A549 (cell line): ENCODE measurements at places on chromosomes 2 and 18.

GRCh38 chr2:43139501-43139900 lies 86.9 kb downstream of the ZFP36L2 start:
- DNase-seq = no peak

DNA sequence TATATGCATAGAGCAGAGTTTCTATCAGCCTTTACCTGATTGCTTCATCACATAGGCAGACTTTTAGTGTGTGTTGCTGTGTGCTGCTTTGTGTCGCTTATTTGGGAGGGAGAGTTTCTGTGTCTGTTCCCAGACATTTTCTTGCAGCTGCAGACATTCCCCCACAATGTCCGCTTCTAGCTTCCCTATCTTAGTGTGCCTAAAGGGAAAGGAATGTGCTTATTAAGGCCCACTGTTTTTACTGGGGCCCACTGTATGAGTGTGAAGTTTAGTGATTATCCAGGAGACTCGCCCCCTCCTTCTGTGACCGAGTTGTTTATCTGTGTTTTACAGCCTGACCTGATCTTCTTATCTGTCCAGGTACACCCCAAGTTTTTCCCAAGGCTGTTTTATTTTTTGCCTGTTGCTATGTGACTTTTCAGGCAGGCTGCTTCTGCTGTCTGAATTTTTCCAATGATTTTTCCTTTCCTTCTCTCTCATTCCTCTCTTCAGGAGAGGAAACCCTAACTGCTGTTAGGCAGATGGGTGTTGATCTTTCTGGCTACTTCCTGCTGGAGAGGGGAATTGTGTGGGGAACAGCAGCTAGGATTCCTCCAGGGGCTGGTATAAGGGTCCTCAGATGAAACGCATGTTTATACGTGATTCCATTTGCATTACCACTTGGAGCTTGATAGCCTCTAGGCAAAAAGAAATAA lies 47.6 kb downstream of the STK17B start:
- DNase-seq = no peak

DNA sequence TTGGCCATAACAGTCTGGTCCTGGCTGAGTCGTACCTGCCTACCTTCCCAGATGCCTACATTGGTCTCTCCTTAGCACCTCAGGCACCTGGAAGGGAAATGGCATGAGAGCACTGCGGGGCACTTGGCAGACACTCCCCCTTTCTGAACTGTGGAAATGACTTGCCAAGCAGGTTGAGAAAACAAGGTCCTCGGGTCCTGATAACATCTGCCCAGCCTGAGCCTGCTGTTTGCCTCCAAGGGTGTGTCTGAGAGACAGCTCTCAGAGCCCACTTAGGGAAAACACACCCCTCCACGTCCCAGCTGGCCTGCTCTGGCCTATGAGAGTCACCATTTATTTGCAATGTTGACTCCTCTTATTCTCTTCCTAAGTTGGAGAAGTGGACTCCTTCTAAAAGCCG lies 10.5 kb downstream of the FAM110C start:
- no peak for DNase-seq

DNA sequence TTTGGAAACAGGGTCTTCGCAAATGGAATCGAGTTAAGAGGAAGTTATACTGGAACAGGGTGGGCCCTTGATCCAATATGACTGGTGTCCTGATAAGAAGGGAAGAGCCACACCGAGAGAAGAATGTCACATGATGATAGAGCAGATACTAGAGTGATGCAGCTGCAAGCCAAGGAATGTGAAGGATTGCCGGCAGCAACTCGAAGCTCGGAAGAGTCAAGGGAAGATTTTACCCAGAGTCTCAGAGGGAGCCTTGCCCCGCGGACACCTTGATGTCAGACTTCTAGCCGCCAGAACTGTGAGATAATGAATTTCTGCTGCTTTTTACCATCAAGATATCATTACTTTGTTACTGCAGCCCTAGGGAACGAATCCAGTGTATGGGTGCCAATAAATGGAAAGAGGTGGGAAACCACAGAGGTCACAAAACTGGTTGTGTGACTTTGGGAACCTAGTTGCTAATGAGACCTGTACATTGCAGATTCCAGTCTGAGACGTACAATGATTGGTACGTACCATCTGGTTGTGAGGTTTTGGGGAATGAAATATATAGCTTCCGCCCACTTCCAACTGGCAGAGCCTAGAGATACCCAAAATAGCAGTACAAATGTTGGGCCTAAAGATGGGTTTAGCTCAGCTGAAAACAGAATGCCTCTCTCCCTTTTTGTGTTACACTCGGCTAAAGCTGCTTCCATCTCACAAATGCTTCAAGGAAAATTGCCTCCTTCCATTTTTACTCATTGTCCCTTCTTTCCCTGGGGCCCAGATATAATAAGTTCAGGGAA lies 28.6 kb upstream of the VWA3B start:
- DNase-seq = no peak

DNA sequence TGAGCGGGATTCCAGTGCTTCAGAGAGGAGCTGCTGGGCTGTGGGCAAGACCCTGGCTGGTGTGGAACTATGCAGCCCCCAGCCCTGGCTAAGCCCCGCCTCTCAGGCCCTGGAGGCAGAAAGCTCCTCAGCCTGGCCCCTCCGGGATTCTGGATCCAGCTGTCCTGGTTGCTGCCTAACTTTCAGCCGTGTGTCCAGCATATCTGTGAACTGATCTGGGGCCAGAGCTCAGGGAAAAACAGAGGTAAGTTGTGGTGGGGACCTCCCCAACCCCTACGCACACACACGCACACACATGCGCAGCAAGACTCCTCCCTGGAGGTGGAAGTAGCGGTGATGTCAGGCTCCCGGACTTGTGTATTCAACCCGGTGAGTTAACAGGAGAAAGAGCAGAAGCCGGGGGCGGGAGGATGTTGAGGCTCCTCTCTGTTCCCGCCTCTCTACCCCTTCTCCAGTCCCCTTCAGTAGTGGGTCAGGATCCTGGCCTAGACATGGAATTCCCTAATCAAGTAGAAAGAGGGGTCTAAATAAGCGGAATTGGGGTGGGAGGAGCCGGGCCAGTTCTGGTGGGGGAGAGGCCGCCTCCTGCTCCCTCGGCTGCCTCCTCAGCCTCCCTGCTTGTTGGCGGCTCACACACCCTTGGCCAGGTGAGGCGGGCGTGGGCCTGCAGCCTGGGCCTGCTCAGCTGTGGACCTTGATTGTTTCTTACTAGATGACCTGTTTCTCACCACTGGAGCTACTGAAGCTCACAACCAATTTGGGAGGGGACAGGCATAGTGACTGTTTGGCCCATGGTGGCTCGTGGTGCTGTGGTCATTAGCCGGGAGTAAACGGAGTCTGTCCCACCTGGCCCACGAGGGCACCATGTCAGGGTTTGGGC lies 33.4 kb downstream of the SIX2 start:
- DNase-seq = no peak

DNA sequence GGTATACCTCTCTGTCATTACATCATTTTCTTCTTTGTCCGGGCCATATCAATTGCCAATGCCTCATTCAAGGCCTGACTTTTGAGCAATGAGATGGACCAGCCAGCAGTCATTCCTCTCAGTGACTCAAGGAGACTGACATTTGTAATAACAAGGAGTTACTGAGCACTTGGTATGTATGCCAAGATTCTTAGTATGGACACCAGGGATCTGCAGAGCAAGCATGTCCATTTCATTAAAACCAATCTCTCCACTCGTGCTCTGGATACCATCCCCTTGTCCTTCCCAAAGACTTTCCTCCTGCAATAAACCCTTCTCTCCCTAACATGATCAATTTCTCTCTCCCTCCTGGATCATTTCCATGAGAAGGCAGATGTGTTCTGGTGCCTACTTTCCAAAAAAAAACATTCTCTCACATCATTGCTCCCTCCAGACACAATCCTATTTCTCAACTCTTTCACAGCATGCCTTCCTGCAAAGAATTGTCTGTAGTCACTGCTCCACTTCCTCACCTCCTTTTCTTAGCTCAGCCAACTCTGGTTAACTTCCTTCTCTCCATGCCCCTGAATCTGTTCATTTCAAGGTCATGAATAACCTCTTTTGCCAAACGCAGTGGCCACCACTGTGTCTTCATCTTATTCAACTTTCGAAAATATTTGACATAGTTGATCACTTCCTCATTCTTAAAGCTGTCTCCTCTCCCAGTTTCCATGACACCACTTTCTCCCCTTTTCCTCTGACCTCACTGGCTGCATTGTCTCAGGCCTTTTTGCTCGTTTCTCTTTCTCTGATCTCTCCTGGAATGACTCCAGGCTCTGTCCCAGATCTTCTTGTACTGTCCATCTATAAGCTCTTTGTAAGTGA lies 102.8 kb upstream of the CYP1B1 start:
- DNase-seq = peak; percentile 19

DNA sequence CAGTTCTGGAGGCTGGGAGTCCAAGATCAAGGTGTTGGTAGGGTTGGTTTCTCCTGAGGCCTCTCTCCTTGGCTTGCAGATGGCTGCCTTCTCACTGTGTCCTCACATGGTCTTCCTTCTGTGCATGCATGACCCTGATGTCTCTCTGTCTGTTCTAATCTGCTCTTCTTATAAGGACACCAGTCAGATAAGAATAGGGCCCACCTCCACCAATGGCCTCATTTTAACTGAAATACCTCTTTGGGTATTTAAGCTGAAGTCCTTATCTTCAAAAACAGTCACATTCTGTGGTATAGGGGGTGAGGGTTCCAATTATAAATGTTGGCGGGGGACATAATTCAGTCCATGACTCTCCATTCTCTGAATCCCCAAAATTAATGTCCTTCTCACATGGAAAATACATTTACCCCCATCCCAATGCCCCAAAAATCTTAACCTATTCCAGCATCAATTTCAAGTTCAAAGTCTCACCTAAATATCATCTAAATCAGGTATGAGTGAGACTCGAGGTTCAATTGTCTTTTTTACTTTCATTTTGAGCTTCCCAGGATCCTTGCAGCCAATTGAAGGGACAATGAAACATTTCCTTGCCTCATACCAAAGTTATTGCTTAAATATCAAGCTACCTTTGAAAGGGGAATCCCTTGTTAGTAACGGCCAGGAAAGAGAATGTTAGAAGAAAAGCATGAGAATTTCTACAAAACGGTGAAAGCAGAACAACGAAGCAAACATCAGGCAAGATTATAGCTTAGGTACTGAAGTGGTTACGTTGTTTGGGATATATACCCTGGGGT lies 20.6 kb upstream of the CNOT11 start:
- DNase-seq = no peak

- DNase-seq = no peak
Observed at GRCh38 chr2:104046466-104046865, 807.4 kb upstream of the POU3F3 start.

DNA sequence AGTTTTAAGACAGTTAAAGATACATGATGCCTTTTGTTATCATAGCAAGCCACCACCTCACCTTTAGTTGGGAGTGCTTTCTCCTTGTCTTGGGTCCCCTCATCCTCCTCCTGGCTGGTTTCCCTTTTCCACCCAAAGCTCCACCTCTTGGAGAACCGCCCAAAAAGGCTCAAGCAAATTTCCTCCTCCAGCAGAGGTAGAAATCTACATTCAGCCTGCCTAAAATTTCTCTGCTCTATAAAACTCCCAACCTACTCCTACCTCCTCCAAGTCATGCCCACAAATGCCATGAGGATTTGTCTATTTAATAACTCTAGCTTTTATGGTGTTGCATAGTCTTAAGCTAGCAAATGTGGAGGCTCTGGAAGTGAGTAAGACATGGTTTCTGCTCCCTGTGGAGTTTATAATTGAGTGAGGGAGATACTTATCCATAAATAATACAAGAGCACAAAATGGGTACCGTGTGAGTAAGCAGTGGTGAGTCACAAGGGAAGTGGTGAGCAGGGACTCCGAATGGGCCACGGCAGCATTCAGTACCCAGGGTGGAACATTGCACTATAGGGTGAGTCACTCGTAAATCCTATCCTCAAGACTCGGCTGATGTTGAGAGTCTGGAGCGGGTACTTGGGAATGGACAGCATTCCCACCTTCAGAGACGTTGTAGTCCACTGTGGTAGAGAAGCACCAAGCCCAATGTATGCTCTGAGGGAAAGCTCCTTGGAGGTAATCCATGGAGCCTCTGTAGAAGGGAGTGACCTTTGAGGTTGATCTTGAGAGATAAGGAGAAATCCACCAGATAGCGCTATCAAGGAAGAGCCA lies 146.3 kb downstream of the RTN4 start:
- peak; percentile 94 for DNase-seq

GRCh38 chr2:26290001-26290400 lies 45.3 kb downstream of the HADHB start:
- DNase-seq = no peak

DNA sequence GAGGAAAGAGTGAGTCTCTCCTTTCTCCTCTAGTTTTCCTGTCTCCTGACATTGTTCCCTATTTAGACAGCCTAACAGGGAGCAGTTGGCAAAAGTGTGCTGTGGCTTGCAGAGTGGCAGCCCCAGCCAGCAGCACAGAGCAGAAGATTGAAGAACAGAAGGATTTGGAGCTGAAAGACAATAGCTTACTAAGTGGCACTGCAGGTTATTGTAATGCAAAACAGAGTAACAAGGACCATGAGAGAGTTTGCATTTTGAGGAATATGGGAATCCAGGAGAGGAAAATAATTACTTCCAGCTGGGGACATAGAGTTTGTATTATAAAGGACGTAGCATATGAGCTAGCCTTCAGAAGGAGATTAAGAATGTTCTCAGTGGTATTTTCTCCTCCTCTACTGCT lies 342.4 kb downstream of the AKAIN1 start:
- no peak for DNase-seq

- DNase-seq = no peak
Observed at GRCh38 chr2:215914777-215915165, 98.6 kb downstream of the MREG start.

GRCh38 chr2:158015428-158016076 lies 86.1 kb upstream of the UPP2 start:
- no peak for DNase-seq

- DNase-seq = no peak
Observed at GRCh38 chr2:62136956-62137830, 58.7 kb upstream of the B3GNT2 start.

- DNase-seq = peak; percentile 88
Observed at GRCh38 chr18:46946656-46947282, 29.4 kb downstream of the KATNAL2 start.

DNA sequence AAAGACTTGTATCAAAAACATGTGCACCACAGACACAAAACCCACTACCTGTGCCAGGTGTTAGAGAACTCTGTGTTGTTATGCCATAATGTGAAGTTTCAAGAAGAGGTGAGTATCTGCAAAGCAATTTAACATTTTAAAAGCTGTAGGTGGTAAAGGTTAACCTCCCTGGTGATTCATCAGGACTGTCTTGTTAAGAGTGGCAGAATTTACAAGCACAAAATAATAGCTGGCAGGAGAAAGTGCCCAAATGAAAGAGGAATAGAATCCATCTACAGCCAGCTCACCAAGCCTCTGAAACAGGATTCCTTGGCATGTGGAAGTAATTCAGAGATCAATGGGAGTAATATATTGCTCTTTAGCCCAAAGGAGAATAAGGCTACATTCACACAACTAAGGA lies 230.7 kb downstream of the AFF3 start:
- DNase-seq = no peak

- DNase-seq = no peak
Observed at GRCh38 chr2:124131276-124131675, 106.2 kb downstream of the CNTNAP5 start.

DNA sequence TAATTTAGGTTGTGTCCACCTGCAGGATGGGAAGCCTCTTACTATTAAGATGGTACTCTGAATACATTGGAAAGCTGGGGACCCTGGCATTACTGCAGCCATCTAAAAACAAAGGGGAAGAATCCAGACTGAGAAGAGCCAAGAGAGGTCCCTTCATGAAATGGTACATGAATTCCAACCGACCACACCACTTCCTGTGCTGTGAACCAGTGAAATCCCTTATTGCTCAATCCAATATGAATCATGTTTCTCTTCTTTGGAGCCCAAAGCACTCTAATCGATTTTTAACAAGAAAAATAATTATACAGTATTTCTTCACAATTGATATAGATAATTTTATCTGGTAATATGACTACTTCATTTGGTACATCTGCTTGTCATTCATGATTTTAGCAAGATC lies 479.7 kb upstream of the RAB6C start:
- no peak for DNase-seq

- no peak for DNase-seq
Observed at GRCh38 chr2:1483551-1483950, 70.3 kb downstream of the TPO start.
